ENCODE measurements at places on chromosomes 13 and 19. TPM values are rescaled to one million over a fixed set of nuclear protein-coding genes. Genes with fewer than 3 reads are reported as not detected.

DNA sequence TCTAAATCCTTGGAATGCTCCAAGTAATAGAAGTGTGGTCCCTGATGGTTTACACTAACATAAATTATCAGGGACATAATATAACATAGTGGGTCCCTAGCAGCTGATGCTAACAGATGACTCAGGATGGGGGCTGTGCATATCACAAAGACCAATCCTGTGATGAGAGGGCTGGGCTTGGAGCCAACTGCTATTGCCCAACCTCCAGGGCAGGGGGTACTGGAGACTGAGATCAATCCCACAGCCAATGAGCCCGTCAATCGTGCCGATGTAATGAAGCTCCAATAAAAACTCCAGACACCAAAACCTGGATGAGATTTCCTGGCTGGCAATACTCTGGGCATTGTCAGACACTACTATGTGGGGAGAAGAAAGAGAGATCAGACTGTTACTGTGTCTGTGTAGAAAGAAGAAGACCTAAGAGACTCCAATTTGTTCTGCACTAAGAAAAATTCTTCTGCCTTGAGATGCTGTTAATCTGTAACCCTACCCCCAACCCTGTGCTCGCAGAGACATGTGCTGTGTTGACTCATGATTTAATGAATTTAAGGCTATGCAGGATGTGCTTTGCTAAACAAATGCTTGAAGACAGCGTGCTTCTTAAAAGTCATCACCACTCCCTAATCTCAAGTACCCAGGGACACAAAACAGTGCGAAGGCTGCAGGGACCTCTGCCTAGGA lies 33.4 kb downstream of the ABCC4 start:
- H3K4me1 ChIP-seq: peaks cover 27% of the 10 kb centered on the region
- H3K27ac ChIP-seq: peak overlapping the region; percentile 95
- no peaks in the 10 kb centered on the region for H3K27me3 ChIP-seq
- H3K4me3 ChIP-seq: no peak overlapping the region
- peak; percentile 96 for DNase-seq

DNA sequence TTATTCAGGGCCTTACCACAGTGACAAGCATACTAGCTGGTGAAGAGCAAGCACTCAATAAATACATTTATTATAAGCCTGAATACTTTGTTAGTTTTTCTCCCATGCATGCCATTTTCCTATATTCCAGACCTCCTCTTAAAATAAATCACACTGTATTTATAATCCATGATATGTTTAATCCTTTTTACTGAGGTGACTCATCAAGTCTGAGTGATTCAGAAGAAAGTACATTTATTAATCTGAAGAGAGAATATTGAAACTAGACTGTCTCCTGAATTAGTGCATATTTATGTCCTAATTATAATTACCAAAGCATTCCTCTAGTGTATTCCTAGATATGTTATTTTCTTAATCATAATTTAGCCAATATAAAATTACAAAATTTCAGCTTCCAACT lies 323.3 kb downstream of the NALCN start:
- H3K27ac ChIP-seq: no peak overlapping the region
- no peaks in the 10 kb centered on the region for H3K4me1 ChIP-seq
- peak; percentile 44 for DNase-seq
- no peaks in the 10 kb centered on the region for H3K27me3 ChIP-seq
- H3K36me3 ChIP-seq: no peaks in the 10 kb centered on the region
- no peak overlapping the region for H3K4me3 ChIP-seq

- H3K27ac ChIP-seq: no peak overlapping the region
- peaks cover 1% of the 10 kb centered on the region for H3K27me3 ChIP-seq
- H3K4me3 ChIP-seq: no peak overlapping the region
- H3K4me1 ChIP-seq: no peaks in the 10 kb centered on the region
- no peak for DNase-seq
These were observed 59.8 kb upstream of the TPM4 start for GRCh38 chr19:16016226-16017137.

DNA sequence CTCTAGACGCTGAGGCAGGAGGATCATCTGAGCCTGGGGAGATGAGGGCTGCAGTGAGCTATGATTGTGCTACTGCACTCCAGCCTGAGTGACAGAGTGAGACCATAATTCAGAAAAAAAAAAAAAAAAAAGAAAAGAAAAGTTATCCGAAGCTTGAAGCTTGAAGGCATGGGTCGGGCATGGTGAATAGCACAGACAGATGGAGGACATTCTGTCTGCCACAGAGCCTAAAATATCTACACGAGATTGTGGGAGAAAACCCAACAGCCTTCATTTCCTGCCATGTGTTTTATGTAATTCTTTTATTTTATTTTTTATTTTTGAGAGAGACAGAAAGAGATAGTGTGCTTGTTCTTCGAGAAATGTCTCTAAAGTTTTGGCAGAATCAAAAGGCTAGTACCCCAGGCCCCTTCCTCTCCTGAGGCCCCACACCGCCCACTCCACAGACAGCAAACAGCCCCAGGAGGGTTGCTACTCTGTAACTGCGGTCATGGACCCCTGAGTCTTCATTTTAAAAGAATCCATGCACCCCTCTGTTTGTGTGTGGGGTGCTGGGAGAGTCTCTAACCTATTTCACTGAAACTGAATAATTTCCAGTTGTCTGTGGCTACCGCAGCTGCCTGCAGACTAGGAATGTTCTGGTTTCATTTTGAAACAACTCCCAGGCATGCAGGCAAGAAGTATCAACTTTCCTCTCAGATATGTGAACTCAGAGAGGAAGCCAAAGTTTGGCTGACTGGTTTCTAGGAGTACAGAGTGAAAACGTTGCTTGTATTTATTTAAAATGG lies 38.4 kb upstream of the RCBTB2 start:
- peak; percentile 81 for DNase-seq
- H3K27me3 ChIP-seq: no peaks in the 10 kb centered on the region
- H3K4me3 ChIP-seq: no peak overlapping the region
- H3K4me1 ChIP-seq: peaks cover 4% of the 10 kb centered on the region

Gene MBNL2
- total RNA-seq: 126 TPM
